ENCODE measurements at places on chromosomes 2 and 18.

GRCh38 chr2:124063596-124063995, 38.5 kb downstream of the CNTNAP5 start:
- no peak for DNase-seq

GRCh38 chr2:134460583-134460998, 206.7 kb downstream of the MGAT5 start:
- peak; percentile 48 for DNase-seq

- DNase-seq = no peak
Measured at GRCh38 chr2:5236249-5236648, 455.9 kb upstream of the SOX11 start.

GRCh38 chr18:79242246-79242645, 153.5 kb upstream of the NFATC1 start:
- DNase-seq = no peak

DNA sequence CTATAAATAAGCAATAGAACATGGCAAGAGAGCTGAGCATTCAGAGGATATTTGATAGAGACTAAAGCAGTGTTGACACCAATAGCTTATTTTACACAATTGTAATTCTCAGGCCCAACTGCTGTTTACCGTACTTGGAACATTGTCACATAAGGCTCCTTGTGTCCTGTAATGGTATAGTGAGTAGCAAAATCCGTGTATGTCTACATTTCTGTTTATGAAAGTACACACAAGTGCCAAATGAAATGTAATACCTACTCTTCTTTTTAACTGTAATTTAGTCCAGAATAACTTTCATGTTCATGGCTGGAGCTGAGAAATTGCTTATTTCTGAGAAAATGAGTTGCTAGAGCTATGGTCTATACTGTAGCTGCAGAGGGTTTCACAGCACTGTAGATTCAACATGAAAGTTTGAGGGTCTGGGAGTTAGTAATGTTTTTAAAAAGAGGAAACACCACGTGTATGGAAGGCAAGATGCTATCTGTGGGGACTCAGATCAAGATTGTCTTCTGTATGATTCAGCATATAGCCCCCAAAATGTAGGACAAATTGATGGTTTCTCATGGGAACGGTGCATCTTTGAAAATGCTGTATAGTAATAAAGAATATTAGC, 110.2 kb upstream of the NOSTRIN start:
- DNase-seq = no peak

DNA sequence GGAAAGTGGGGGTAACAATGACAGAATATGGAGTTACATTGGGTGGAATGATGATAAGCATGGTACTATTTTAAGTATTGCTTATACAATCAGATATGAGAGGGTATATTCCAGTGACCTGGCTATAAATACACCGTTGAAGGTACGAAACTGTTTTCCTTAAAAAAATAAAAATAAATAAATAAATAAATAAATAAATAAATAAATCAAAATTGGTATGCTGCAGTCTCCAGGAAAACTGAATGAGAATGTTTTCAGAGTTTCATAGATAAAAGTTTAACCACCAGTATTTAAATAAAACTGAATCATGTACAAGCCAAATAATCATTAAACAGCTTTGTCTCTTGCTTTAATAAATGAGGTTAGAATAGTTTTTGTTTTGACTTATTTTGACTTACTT, 71.4 kb downstream of the METTL8 start:
- no peak for DNase-seq

GRCh38 chr2:176098366-176099158, 1.0 kb upstream of the HOXD12 start:
- no peak for DNase-seq

GRCh38 chr2:152710713-152711112, 6.5 kb downstream of the PRPF40A start:
- no peak for DNase-seq

DNA sequence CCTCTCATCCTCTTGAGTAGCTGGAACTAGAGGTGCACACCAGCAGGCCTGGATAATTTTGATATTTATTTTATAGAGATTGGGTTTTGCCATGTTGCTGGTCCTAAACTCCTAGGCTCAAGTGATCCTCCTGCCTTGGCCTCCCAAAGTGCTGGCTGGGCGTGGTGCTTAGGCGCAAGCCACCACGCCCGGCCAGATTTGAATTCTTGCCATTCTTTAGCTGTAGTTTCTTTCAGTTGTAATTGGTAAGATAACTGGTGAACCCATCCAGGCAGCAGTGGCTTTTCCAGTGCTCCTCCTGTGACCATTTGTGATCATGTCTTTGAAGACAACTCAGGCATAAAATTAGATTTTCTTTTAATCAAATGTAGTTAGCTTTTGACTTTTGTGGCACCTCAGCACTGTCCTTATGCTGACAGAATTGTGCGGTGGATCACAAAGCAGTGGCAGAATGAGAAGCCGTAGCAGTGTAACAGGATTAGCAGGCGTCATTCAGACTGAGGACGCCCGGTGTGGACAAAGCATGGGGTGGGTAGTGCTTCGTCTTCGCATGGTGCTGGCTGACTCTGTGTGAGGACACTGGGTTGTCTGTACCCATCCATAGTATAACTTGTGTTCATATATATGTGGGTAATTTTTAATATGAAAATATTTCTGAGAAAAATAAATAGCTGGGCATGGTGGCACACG, 30.0 kb upstream of the TOGARAM2 start:
- no peak for DNase-seq

DNA sequence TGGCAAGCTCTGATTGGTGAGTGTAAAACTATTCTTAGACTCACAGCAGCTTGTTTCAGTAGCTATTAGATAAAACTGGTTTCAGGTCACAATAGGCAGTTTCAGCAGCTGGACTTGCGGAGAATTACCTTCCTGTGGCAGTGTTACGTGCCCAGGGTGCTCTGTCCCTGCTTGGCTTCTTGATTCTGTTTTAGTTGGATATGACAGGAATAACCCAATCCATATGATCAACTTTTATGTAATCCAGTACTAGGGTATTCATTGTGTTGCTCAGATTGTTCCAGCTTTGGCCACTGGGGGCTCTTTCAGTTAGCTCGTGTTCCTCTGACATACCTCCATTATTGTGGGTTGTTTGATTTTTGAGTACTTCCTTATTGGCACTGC, 43.1 kb downstream of the INPP4A start:
- DNase-seq = peak; percentile 61

GRCh38 chr2:40321822-40322221, 130.1 kb downstream of the SLC8A1 start:
- DNase-seq = no peak

GRCh38 chr18:12595571-12596255, 62.2 kb downstream of the SPIRE1 start:
- no peak for DNase-seq

DNA sequence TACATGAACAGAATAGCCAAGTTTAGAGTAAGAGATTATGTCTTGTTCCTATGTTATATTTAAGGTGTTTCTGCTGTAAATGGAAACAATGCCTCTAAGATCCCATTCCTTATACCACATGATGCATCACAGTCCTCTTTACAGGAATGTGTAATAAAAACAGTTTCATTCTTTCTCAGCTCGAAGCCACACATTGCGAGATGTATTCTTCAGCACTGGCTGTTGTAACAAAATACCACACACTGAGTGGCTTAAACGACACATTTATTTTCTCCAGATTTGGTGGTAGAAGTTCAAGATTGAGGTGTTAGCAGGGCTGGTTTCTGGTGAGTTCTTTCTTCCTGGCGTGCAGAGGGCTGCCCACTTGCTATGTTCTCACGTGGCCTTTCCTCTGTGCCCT, 246.2 kb downstream of the SOCS6 start:
- no peak for DNase-seq

- DNase-seq = no peak
Measured at GRCh38 chr18:46820863-46821262, 64.0 kb upstream of the ST8SIA5 start.

- DNase-seq = no peak
Measured at GRCh38 chr2:71606244-71606643, 152.9 kb downstream of the DYSF start.

- no peak for DNase-seq
Measured at GRCh38 chr2:240166761-240167587, 26.5 kb upstream of the OTOS start.

DNA sequence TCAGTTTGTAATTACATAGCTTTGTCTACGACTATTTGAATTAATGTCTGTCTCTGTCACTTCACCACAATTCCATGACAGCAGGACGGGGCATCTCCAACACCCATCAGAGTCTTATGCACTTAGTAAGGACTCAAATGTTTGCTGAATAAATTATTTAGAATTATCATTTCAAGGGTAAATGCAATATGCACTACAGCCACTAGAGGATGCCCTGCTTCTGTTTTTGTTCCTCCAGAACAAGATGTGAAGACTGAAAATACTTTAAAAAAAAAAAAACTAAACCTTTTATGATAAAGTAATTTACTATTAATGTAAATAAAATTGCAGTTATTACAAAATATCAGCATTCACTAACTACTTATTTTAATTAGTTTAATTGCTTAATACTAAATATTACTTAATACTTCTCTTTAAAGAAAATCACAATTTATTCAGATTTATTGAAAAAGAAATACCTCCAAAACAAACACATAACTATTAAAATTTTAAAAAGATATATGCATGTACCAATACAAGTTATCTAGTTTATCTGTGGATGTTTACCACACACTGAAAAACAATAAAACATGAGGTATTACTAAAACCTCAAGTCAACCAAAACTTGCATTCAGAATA, 3.2 kb downstream of the PIGN start:
- peak; percentile 42 for DNase-seq

DNA sequence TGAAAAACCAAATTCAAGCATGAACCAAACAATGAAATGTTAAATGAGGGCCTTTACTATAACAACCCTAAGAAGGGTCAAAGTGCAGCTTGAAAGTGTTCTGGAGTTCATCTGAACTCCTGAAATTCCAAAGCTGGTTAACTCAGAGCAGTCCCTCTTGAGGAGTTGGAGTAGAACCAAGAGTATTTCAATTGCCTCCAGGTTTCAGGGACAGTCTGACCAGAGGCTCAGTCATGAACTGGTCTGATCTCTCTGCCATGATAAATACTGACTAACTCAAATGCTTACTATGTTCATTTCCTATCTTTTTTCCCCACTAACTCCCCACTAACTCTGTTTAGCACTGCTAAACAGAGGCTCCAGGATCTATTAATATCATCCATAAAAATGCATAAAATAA, 2.7 kb downstream of the STARD7 start:
- DNase-seq = no peak

DNA sequence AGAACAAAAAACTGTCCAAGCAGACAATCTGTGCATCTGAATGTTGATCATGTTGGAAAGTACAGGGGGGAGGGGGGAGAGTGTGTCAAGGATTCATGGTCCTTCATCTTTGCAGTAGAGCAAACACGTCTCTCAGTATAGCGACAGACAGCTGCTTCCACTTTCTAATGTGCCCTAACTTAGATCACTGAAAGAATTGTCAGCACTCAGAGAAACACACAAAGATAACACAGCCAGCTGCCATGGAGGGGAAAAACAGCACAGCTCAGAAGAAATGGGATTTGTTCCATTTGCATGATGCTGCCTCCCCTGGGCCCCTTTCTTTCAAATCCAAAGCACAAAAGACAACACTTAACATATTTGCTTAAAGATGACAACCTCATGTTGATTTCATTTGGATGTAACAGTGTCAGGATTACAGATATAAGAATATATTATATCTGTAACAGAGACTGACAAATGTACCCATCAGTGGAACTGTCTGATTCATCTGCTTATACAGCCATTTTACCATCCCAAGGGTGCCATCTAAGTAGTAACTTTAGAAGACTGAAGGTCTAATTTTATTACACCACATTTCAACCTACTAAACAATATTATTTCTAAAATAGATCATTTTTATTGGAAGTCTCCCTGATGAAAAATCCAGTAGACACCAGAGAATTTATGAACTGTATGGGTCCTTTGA, 17.7 kb downstream of the FIGN start:
- no peak for DNase-seq

- no peak for DNase-seq
Measured at GRCh38 chr2:16408331-16409005, 257.2 kb downstream of the CYRIA start.

GRCh38 chr2:198054299-198054698, 249.9 kb downstream of the PLCL1 start:
- DNase-seq = peak; percentile 64

GRCh38 chr2:206260188-206261012, 14.1 kb upstream of the ZDBF2 start:
- no peak for DNase-seq

GRCh38 chr18:23099621-23100020, 35.7 kb upstream of the CABLES1 start:
- DNase-seq = no peak

DNA sequence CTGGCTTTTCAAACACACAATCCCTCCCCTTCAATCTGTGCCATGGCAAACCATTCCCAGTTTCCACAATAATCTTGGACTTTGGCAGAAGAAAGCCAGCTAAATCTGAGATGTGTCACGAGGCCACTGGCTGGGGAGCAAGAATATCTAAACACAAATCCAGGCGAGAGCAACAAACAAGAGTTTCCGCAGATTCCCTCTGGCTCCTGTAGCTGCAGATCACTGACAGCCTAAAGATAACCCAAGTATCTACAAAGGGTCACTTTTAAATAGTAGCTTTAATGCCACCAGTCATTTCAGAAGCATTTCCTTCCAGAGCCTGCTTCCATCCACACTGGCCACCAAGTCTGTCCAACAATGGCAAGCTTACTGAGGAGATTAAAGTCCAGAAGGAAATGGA, 86.9 kb downstream of the ACVR1 start:
- DNase-seq = no peak

DNA sequence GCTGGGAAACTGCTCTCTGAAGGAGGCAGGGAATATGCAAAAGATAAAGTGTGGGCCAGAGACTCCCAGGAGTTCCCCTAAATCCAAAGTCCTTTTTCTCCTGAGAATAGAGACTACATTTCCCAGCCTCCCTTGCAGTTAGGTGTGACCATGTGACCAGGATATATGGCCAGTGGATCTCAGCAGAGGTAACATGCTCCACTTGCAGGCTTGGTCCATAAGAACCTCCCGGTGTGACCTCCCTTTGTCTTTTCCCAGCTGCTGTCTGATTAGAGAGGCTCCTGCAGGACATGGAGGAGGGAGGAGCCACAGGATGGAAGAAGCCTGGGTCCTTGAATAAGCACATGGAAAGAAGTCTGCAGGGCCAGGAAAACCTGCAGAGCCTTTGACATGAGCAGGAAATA, 76.2 kb downstream of the TGFA start:
- no peak for DNase-seq

GRCh38 chr2:233143700-233144331, 83.7 kb downstream of the INPP5D start:
- DNase-seq = no peak

DNA sequence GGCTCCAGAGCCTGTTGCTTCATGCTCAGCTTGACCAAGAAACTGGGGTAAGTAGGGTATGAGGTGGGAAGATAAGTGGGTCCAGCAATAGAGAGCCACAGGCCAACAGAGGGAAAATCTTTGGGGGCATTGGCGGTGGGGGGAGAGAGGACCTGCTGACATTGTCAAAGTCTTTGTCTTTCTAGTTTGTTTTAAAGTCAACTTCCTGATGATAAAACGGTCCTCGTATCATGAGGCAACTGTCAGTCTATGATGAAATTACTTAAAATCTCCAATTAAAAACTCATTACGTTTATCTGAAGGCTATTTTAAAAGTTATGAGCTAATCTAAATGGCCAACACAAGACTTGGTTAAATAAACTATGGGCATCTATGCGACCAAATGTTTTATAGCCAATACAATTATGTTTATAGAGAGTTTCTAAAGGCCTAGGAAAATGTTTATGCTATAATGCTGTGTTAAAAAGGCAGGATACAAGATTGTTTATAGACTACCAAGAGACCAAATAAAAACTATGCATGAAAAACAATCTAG, 84.4 kb upstream of the CD28 start:
- no peak for DNase-seq

Measured in stimulated activated CD4-positive, alpha-beta T cell treated with anti-CD3 and anti-CD28 coated beads, Interleukin-15, amount 100 ng/mL, for 24 hours (primary cell).